ENCODE measurements at places on chromosomes 13 and 19.

DNA sequence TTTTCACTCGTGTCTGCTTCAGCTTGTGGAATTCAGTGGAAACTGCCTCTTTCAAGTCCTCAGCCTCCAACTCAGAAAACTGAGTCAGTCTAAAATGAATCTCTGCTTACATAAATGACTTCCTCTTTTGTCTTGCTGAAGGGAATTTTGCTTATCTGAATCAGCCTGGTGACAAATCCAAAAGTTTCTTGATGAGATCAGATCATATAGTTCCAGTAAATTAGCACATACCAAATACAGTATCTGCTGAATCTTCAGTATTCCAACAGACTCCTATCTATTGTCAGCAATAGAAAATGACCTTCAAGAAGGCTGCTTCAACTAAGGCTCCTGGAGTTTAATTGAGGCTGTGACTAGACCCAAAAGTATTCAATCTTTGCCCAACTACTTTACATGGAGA is 290.0 kb downstream of the MZT1 start:
- peak; percentile 42 for DNase-seq

GRCh38 chr19:47723581-47723940 is 10.3 kb downstream of the EHD2 start:
- DNase-seq = peak; percentile 87

- DNase-seq = no peak
Measured at GRCh38 chr13:113195360-113195759, 13.1 kb downstream of the PCID2 start.

- no peak for DNase-seq
Measured at GRCh38 chr19:46254776-46255175, 25.2 kb downstream of the IGFL1 start.
